Activated CD4-positive, alpha-beta T cell treated with anti-CD3 and anti-CD28 coated beads, Interleukin-2, amount 50 U/mL, for 16 hours (primary cell): ENCODE measurements at places on chromosomes 1 and 21.

GRCh38 chr1:172137703-172138454 lies 282.6 kb upstream of the C1orf105 start:
- DNase-seq, result no peak

DNA sequence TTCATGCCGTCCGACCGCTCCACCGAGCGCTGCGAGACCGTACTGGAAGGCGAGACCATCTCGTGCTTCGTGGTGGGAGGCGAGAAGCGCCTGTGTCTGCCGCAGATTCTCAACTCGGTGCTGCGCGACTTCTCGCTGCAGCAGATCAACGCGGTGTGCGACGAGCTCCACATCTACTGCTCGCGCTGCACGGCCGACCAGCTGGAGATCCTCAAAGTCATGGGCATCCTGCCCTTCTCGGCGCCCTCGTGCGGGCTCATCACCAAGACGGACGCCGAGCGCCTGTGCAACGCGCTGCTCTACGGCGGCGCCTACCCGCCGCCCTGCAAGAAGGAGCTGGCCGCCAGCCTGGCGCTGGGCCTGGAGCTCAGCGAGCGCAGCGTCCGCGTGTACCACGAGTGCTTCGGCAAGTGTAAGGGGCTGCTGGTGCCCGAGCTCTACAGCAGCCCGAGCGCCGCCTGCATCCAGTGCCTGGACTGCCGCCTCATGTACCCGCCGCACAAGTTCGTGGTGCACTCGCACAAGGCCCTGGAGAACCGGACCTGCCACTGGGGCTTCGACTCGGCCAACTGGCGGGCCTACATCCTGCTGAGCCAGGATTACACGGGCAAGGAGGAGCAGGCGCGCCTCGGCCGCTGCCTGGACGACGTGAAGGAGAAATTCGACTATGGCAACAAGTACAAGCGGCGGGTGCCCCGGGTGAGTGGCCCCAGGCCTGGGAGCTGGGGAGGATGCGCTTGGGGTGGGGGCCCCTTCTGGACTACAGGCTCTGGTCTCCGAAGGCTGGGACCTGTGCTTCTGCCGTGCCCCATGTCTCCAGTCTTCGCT lies 1.1 kb downstream of the SKI start:
- DNase-seq, result peak; percentile 74

- no peak for DNase-seq
These were observed 1596.2 kb downstream of the MRPL39 start for GRCh38 chr21:24011087-24011486.

DNA sequence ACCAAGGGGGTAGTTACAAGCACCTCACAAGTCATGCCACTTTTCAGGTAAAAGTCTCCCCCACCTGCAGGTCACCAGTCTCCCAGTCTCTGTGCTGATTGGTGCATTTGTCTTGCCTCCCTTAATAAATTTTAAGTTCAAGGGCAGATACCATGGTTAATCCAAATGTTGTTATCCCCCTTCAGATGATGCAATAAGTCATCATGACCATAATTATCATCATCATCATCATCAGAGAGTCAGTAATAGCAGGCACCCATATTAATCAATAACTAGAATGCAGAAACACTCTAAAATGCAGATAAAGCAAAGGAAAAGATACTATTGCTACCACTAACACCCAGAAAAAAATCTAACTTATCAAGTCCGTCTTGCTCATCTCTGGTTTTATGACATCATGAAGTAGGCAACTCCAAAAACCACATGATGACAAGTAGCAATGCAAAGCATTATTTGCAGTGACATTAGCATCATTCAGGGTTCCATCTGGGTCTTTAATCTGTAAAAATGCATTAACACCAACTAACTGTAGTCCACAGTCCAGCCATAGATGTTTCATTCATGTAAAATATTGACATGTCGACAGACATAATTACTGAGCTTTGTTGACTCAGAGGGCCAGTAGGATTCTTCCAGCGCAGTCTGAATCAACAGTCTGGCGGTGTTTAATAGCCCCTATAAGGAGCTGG lies 492.0 kb upstream of the RUNX1 start:
- no peak for DNase-seq

GRCh38 chr1:198656500-198656932 lies 17.7 kb downstream of the PTPRC start:
- peak; percentile 84 for DNase-seq

GRCh38 chr1:107963601-107964335 lies 1.2 kb downstream of the VAV3 start:
- DNase-seq, result peak; percentile 66

DNA sequence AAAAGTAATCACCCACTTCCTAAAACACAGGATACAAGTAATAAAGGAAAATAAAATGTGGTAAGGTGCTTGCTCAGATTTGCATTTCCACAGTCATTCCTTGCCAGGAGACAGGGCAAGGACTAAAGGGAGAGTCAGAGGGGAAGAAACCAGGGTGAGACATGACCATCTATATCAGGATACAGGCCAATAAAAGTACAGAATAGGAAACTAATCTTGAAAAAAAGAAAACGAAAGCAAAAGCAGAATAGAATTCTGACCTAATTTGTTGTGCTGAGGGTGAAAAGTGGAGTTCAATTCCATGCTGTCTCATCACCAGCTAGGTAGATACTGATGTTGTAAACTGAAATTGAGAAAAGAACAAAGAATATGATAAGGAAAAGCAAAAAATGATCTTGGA lies 27.3 kb downstream of the JMJD4 start:
- no peak for DNase-seq

- DNase-seq, result no peak
These were observed 13.1 kb upstream of the PLA2G2C start for GRCh38 chr1:20199403-20199802.

DNA sequence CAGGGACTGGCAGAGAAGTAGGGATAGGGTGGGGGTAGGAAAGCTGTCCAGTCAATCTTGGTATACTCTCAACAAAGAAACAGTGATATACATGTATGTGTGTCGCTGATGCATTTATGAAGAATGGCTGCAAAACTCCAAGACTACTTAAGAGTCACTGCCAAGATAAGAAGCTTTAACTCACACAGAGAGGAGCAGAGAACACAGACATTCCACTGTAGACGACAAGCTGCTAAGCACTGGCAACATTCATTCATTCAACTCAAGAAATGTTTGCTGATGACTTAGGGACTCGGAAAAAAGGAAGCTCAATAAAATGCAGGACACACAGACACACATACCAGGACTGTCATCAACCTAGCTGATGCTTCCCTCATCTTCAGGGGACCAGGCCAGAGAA lies 5.5 kb downstream of the CTNNBIP1 start:
- no peak for DNase-seq

GRCh38 chr1:24392604-24392946 lies 21.0 kb downstream of the STPG1 start:
- no peak for DNase-seq

DNA sequence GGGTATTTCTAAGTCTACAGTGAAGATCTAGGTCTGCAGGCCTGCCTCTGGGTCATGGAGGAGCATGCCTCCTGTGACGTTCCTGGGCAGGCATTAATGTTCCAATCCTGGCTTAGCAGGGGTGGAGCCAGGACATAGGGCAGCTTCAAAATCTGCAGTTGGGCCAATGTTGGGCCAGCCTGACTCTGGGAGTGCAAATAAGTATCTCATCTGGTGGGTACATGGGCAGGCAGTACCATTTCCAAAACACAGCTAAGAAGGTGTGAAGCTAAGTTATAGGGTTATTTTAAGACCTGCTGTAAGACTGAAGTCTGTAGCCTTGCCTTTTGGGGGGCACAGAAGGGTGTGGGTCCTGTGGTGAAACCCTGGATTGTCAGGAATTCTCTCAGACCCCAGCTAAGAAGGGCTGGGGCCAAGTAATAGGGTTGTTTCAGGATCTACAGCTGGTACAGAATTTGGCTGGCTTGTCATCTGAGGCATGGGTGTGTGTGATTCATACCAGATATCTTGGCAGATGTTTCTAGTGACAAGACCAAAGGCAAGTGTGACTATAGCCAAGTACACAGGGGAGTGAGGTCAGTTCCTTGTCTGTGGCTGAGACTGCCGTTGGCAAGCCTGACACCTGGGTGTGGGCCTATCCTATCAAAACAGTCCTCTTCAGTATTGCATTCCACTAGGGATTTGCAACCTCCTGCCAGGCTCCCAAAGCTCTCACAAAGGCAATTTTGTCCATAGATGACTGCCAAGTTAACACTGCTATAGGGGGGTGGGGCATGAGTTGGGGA lies 468.7 kb upstream of the B3GALT2 start:
- no peak for DNase-seq

GRCh38 chr21:43279578-43279894 lies 110.7 kb downstream of the CRYAA start:
- no peak for DNase-seq

GRCh38 chr1:147052143-147052542 lies 114.0 kb downstream of the NBPF12 start:
- DNase-seq, result no peak

GRCh38 chr21:46610018-46610701 lies 5.3 kb upstream of the S100B start:
- DNase-seq, result no peak

- no peak for DNase-seq
These were observed 491 bp upstream of the RAP1A start for GRCh38 chr1:111618961-111619634.

- peak; percentile 81 for DNase-seq
These were observed at the start of gene SLAMF7 for GRCh38 chr1:160739098-160739511. TSS of gene SLAMF7 (plus strand) at chr1:160739247. CDS start at chr1:160739302, 55 bp downstream.

GRCh38 chr1:189787201-189787600 lies 690.5 kb downstream of the BRINP3 start:
- no peak for DNase-seq

- no peak for DNase-seq
These were observed 1.6 kb downstream of the PAX7 start for GRCh38 chr1:18632218-18632588.

DNA sequence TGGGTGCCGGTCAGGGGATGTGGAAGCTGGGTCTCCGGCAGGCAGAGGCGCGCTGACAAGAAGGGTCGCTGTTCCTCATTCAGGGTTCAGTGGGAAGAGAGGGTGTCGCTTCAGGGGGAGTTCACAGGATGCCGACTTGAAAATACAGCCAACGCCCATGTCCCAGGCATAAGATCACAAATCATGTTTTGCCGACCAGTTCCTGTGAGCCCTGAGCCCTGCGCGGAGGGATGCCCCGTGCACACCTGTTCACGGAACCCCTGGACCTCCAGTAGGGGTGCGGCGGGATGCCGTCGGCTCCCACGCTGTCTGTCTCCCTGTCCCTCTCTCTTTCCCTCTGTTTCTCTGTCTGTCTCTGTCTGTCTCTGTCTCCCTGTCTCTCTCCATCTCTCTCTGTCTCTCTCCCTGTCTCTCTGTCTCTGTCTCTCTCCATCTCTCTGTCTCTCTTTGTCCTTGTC lies 26.8 kb downstream of the TP73 start:
- DNase-seq, result no peak

- no peak for DNase-seq
These were observed 52.7 kb downstream of the TGFB2 start for GRCh38 chr1:218397752-218398339.

- no peak for DNase-seq
These were observed 574.0 kb downstream of the LRRIQ3 start for GRCh38 chr1:73623946-73624345.

DNA sequence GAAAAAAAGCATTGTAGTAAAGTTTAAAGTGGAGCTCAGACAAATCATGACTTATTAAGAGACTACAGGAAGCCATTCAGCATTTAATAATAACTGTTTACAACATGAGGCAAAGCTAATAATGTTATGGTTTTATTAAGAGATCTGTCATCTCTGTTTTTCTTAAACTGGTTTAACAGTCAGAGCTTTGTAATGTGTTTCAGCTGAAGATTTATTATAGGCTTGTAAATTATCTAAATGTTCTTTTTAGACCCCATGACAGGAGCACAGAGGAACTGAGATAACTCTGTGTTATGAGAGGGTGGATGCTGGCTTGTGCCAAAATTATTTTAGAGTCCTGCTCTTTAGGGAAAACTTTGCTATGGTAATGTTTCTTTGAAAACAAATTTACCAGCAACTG lies 38.0 kb upstream of the RWDD3 start:
- DNase-seq, result no peak

- DNase-seq, result no peak
These were observed 15.4 kb downstream of the TRIM67 start for GRCh38 chr1:231177226-231177625.

GRCh38 chr1:234694661-234695060 lies 84.7 kb upstream of the IRF2BP2 start:
- DNase-seq, result no peak

GRCh38 chr1:20184997-20185833 lies 681 bp upstream of the UBXN10 start:
- DNase-seq, result peak; percentile 86

- DNase-seq, result no peak
These were observed 1.0 kb downstream of the TMEM59 start for GRCh38 chr1:54051933-54052430.

DNA sequence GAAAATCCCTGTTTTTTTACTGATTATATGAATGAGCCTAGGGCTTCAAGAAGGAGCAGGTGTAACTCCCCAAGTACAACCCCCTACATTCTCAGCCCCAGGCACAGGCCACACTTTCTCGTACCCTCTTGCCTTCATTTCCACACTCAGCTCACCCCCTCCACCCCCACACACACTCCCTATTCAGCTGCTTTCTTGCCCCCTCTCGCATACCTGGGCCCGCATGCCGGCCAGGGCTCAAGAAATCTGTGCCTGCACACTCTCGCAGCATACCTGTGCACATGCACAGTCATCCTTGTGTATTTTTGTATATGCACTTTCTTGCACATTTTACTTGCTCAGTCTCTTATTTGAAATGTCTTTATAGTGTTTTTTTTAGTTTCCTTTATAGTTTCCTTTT lies 2.0 kb downstream of the PTPRF start:
- DNase-seq, result no peak

DNA sequence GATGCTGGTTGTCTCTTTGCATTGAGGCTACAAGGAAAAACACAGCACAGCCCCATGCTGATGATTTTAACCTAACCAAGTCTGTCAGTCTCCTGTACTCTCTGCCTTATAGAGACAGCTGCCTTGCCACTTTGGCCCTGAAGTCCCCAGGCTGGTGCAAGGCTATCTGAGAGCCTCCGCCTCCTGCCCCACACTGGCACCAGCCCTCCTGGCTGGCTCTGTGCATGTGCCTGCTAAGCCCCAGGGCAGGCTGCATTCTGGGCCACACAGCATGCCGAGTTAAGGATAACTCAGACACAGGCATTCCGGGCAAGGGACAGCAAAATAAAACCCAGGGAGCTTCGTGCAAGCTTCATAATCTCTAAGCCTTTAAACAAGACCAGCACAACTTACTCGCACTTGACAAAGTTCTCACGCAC lies 910 bp downstream of the RUNX1 start:
- DNase-seq, result no peak
